Activated naive CD4-positive, alpha-beta T cell treated with anti-CD3 and anti-CD28 coated beads, Interleukin-2, amount 50 U/mL, for 16 hours (primary cell): ENCODE measurements at places on chromosomes 11 and 22.

- no peak for DNase-seq
Observed at GRCh38 chr11:8988329-8989234, 15.2 kb downstream of the NRIP3 start.

DNA sequence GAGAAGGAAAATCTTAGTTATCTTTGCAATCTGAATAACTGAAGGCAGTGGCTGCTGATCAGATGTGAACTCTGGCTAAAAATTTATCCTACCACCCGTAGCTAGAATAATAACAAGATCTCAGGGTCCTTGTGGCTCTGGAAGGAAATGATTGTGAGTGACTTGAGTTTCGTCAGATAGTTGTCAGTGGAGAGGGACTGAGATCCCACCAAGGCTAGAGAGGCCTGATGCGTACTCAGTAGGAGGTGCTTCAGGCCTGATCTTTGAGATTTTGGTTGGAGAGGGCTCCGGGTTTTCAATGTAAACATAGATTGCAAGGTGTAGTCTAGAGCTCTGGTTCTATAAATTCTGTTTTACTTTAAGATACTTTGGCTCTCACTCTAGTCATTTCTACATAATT lies 1.4 kb downstream of the MADD start:
- DNase-seq = no peak

DNA sequence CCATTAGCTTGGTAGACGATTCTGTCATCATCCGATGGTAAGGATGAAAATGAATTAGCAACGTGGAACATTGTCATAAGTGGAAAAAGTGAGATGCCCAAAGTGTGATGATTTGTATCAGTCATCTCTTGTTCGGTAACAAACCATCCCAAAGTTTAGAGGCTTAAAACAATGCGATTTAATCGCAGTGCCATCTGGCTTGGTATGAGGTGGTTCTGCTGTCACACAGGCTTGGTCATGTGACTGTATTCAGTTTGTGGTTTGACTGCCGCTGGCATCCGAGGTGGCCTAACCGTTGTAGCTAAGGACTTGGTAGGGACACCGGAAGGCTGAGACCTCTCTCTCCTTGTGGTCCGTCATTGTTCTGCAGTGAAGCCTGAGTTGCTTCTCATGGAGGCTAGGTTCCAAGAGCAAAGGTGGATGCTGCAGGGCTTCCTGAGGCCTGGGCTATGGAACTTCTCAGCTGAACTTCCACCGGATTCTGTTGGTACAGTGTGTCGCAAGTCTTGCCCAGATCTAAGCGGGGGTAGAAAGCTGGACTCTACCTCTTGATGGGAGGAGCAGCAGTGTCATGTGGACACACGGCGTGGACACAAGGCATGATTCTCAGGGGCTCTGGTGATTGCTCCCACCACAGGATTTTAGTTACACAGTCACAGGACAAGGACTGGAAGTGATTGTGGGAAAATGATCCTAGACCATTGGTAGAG lies 36.3 kb downstream of the BCR start:
- DNase-seq = peak; percentile 54

DNA sequence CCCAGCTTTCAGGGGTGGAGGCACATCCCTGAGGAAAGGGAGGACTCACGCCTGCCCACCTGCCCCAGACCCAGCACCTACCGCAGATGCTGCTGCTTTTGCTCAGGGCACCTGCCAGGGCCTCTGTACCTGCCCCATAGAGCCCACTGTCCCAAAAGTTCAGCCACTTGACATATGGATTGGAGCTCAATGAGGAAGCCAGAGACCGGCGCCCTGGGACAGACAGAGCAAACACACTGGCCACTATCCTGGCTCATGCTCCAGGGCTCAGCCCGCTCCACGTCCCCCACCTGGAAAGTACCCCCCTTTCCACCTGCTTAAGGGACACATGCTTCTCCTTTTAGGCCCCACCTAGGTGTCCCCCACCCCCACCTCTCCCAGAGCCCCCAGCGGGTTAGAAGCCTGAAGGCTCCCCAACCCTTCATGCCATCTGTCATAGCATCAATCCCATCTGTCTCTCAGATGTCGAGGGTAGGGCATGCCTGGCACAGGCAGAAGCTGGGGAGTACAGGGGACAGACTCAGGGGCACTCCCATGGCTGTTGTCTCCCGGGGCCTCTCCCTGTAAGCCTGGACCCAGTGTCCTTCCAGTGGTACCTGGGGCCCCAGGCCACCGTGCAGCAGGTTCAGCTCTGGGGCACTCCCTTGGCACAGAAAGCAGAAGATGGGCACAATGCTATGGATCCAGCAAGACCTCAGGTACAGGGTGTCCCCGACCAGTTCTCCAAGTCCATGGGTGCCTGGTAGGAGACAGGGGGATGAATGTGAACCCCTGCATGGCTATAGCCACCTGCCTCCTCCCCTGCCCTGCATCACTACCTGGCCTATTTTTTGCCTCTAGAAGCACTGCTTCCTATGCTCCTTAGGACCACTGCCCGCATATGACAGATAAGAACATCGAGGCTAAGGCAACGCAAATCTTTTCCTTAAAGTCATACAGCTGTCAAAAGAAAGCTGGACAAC lies 2.2 kb upstream of the P2RX6 start:
- DNase-seq = no peak

DNA sequence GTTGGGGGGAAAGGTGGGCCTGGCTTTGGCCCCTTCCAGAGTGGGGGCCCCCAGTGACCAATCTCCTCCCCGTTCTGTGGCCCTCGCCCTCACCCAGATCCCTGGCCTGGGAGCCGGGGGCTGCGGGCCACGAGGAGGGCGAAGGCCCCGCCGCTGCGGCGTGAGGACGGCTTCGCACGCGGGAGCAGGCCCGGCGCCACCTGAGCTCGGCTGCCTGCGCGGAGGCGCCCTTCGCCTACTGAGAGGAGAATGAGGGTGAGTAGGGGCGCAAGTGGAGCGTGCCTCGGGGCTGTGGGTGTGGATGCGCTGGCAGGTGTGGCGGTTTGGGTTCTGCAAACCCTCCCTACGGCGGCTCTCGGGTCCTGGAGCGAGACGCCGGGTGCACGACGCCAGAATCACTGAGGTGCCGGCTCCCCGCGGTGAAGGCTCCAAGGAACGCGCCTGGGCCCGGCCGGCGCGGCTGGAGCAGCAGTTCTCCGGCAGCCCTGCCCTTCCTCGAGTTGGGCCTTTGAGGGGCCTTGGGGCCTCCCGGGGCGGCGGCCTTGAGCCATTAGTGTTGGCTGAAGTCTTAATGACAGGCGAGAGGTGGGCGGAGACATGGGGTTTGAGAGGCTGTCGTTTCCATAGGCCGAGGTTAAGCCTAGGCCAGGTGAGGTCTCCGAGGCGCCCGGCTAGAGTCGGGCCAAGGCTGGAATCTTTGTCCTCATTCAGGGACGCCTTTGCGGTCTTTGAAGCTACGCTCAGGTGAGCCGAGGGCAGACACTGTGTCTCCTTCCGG lies 65.3 kb downstream of the CTTN start:
- no peak for DNase-seq

DNA sequence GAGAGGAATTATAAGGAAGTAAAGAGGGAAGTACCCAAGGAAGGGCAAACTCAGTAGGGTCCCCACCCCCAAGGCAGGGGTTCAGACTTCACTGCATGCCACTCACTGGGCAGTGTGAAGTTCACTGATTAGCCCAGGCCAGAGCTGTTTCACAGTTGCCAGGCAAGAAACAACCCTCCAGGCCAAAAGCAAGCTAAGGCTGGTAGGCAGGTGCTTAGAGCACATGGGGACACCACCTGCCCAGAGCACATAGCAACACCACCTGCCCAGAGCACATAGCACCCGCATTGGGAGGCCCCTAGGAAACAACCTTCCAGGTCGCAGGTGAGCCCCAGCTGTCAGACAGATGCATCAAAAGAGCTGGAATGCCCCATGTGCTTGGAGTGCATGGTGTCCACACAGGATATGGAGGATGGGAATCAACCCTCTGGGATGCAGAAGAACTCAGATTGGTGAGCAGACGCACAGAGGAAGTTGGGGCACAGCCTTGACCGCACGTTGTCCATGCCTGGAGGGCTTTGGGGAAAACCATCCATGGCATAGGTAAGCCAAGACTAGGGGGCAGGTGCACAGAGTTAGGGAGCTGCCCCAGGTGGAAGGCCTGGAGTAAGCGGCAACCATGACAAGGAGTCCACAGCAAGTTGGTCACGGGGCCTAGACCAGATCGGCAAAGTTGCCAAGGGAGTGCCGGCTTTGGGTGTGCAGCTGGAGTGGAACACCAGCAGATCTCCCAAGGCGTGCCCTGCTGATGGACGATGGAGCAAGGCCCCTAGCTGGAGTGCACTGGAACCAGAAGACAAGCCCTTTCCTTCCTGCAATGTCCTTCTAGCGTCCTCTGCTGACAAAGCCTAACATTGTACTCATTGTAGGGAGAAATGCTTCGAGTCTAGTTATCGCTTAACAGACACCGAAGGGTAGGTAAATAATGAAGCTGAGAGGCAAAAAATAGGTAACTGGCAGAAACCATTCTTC lies 7.8 kb upstream of the TMEM216 start:
- DNase-seq = no peak

- no peak for DNase-seq
Observed at GRCh38 chr11:30816959-30817880, 231.1 kb upstream of the MPPED2 start.

GRCh38 chr11:45919806-45920530 lies 2.3 kb upstream of the PEX16 start:
- no peak for DNase-seq
